Epithelial cell of proximal tubule (primary cell): ENCODE measurements at places on chromosomes 6 and 20.

DNA sequence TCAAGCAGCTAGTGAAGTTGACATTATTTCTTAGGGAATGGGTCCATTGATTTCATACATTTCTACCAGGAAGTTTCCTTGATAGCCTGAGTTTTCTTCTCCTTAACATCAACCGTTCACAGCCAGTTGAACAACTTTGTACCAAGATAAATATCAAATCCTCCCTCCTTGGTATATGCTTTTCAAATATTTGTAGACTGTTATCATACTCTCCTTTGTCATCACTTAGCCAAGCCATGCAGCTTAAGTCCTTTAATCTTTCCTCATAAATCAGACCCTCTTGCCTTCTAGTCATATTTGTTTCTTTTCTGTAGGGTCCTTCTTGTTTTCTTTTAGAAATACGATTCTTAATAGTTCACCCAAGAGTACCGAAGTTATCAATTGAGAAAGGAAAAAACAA, 25.6 kb downstream of the RFX6 start:
- no peak for DNase-seq

- no peak for DNase-seq
Observed at GRCh38 chr20:24432046-24432442, 37.4 kb upstream of the SYNDIG1 start.

DNA sequence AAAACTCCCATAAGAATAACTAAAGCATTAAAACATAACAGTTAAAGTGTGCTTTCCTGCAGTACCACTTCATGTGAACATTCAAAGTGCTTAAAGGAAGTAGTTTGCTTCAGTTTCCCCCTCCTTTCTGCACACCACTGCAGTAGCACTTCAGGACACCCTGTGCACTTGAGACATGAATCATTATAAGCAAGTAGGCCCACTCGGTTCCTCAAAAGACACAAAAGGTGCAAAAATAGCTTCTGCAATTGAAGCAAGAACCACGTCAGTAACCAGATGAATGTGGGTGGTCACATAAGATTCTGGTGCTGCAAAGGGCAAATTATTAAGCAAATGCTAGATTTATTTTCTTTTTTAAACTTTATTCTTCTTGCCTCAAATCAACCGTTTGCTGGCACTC, 160.6 kb downstream of the HIVEP2 start:
- DNase-seq: no peak

GRCh38 chr20:62823688-62824475, 7.0 kb downstream of the COL9A3 start:
- DNase-seq: no peak

DNA sequence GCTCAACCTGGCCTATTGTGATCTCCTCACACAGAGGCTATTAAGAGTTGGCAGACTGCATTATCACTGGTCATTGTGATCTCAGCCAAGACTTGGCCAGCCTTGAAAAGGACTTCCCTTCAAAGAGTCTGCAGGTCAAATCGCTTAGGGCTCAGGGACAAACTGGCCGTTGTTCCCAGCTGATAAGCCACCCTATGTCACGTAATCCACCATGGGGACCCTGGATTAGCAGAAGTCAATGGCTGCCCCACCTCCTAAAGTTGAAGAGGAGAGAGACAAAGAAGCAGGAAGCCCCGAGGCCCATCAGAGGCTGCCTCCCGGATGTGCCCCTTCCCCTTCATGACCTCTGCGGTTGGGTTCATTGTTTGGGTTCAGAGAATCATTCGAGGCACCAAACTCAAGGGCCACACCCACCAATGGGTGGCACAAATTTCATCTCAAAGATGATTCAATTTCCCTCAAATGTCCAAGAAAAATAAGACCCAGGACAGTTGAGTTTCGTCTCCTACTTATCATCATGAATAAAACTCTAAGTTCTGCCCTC, 56.6 kb downstream of the BPIFB1 start:
- no peak for DNase-seq

DNA sequence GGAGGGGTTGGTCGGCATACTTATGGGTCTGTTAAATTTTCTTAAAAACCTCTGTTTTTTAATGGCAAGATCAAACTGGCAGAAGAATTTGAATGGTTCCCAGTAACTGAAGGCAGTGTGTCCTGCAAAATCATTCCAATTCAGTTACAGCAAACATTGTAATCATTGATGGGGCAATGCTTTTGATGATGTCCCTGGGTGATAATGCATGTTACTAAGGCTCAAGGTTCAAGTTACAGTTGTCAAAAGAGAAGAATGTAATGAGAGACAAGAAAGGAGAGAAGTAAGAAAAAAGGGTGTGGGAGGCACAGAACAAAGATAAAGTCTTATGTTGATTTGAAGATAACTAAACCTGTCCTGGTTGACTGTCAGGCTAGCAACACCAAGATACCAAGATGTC, 54.9 kb downstream of the CEP162 start:
- no peak for DNase-seq

GRCh38 chr20:31593221-31594001, 11.7 kb upstream of the ID1 start:
- DNase-seq: no peak

DNA sequence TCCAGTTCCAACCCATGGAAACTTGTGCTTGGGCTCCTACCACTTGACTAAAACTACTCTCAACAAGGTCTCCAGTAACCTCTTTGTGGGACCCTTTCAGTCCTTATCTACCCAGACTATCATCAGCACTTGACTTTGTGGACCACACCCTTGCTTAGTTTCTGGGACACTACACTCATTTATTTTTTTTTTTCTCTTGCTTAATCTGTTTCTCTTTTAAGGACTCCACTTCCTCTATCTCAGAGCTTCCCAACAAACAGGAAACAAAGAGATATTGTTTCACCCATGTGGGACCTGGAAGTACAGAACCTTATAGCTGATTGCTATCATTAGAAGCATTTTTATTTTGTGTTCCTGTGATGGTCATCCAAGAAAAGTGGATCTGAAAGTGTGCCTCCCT, 28.8 kb upstream of the ME1 start:
- no peak for DNase-seq

DNA sequence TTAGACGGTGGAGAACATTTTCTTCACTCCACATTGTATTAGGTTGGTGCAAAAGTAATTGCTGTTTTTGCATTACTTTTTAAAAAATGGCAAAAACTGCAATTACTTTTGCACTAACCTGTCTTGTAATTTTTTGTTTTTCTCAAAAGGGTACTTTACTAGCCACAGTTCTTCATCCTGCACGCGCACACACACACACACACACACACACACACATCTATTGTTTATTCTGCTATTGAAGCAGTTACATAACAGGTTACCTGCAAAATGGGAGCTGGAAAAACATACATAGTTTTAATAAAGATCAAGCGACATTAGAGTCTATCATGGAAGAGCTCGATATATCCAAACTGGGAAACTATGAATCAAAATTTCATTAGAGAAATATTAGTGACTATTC, 235.2 kb downstream of the SIM1 start:
- no peak for DNase-seq

DNA sequence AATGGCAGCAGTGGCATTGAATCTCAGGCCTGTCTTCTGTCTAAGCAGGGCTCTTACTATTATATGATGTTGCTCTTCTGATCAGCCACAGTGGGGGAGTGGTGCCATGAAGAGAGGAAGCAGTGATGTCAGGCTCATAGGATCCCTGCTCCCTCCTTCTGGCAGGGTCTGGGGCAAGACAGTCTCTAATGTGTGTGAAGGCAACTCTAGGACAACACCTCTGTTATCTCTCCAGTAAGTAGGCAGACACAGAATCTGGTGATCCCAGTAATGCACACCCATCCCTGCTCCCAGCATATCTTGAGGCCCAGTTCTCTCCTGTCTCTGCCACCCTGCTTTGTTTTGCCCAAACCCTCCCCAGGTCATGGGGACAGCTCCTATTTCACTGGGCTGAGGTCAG, 8.8 kb downstream of the C20orf202 start:
- DNase-seq: no peak

DNA sequence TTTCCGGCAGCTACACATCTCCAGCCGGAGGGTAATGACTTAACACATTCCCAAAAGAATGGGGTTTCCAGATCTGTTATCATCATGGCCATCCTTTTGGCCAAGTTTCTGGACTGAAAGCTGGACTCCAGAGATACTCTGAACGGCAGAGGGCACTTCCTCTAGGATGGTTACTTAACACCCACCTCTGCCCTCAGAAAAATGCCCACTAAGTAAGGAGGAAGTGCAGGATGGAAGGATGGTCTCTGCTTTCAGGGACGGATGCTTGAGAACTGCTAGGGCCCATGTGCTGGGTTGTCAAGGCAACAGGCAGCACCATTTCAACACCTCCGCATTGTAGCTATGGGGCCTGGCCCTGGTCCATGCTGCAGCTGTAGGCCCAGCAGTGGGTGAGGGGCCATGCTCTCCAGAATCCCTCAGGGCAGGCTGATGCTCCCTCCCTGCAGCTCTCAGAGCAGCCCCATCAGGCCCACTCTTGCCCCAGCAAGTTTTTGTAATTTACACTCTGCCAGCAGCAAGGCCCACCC, 16.5 kb upstream of the TGM3 start:
- DNase-seq: no peak

GRCh38 chr6:169800668-169801395, 49.4 kb downstream of the ERMARD start:
- no peak for DNase-seq

DNA sequence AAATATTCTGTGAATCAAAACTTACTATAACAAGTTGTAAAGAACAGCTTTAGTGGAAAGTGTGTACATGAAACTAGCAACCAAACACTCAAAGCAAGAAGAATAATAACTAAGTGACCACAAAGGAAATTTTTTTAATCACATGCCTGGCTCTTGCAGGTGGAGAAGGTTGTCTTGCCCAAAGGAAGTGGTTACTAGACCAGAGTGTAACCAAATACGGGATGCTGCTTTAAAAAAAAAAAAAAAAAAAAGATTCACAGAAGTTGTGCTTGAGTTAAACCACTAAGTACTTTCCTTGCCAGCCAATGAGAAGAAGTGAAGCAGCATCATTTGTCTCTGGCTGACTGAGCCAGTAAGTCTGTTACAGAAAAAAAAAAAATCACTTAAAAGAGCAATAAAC, 19.1 kb upstream of the HLA-DQB1 start:
- no peak for DNase-seq

GRCh38 chr6:44278774-44279697, 8.8 kb downstream of the TMEM151B start:
- DNase-seq: no peak

DNA sequence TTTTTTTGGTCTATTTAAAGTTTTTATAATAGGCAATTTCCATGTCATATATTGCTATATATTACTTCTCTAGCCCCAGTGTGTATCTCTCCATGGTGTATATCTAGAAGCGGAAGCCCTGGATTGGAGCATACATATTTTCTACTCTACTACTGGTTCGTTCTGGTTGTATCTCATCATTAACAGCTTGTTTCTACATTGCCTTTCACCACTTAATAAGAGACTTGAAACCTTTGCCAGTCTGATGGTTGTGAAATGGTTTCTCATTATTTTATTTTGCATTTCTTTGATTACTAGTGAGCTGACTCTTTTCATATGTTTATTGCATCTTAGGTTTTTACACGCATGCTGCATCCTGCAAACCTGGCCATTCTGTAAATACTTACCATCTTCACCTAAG, 3.6 kb downstream of the DSTN start:
- no peak for DNase-seq

GRCh38 chr6:147666255-147666654, 157.8 kb downstream of the SAMD5 start:
- DNase-seq: no peak

DNA sequence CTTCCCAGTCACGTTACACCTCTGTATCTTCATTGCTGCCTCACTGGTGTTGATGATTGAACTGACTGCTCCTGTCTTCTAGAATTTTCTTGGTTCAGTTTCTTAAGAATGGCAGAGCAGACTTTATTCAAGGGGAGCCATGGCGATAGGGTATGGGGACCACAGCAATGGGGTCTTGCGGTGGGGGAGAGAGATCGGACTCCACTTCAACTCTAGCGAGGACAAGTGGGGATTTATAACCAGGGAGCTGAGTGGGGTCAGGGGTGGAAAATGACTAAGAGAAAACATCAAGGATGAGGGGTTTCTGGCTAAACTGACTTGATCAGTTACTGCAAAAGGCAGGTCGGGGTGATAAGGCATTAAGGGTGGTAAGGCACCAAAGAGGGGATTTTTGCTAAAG, 156.4 kb downstream of the CD83 start:
- no peak for DNase-seq

GRCh38 chr6:98583506-98583905, 250.9 kb upstream of the POU3F2 start:
- DNase-seq: no peak

- peak; percentile 20 for DNase-seq
Observed at GRCh38 chr20:57582432-57583288, 21.8 kb downstream of the PCK1 start.

GRCh38 chr20:56875052-56875659, 246.1 kb downstream of the TFAP2C start:
- DNase-seq: peak; percentile 12

DNA sequence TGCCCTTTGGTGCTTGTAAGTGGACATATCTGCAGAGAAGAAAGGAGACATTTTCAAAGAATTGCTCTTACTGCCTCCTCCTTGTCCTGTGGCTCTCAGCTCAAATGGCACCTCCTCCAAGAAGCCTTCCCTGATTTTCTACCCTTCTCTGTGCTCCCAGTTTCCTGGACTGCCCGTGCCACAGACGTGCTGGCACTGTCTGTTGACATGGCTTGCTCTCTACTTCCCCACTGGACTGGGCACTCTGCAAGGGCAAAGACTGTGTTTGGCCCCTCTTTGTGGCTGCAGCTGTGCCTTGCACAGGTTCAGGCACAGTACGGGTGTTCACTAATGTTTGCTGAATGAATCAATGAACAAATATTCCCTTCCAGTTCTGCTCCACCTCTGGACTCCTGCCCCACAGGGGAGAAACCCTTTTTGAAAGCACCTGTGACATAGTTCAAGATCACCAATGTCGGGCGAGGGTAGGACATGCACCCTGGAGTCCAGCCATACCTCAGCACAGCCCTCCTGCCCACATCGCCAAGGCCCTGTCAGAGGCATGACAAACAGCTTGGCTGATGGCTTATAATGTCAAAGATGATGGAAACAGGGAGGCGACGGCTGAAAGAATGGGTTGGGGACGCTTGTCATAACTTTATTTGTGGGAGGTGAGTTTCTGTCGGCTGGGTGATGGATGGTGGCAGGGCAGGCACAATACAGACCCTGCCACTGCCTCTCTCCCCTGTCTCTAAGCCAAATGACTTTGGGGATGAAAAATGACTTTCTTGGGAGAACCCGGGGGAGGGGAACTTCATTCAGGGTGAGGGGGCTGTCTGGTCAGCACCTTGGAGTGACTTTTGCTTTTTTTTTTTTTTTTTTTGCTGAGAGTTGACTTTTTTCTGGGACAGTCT, 15.6 kb upstream of the CTNNBL1 start:
- no peak for DNase-seq

- no peak for DNase-seq
Observed at GRCh38 chr6:26594730-26595632, 1.8 kb upstream of the ABT1 start.

DNA sequence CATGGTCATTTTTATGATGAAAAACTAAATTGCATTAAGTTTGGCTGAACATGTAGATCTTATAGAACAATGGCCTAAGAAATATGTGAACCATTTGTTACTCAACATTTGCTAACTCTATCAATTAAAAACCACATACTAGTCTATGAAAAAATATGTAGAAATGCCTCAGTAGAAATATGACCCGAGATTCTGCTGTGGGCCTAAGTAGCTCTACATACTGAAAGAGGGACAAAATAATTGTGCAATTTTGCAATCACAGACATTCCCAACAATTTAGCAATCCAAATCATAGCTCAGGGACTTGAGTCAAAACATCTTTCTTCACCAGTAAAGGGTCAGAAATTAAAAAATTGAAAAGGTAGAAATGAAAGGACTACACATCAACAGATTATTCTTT, 619.0 kb downstream of the FRK start:
- DNase-seq: no peak
